ENCODE measurements at places on chromosomes 3 and 15.

DNA sequence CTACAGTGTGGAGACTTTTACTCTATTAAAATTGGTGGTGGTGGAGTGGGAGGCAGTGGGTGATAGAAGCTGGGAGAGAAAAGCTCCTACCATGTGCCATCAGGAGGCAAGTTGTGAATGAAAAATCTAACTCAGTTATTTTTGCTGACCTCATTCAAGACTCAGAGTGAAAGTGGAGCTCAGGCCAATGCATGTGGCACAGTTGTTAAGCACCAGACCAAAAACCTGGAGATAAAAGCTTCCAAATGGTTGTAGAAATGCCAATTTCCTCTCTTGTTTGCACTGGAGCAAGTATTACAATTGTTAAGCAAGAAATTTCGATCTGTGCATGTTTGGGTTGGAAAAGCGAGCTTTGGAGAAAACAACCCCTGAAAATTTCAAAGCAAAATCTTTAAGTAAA, 81.5 kb upstream of the PRICKLE2 start:
- no peak for DNase-seq

DNA sequence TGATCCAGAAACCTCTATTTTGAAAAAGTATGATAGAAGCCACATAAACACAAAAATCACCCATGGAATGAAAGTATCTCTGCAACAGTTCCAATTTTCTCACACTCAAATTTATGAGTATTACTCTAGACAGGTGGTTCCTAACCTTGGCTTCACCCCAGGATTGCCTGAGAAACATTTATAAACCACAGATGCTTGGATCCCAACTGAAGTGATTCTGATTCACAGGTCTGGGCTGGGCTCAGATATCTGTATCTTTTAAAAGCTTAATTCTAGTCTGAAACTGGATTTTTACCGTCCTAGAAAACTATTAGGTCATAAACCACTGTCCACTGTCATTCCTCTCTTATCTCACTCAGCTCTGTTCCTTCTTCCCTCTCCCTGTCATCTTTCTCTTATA, 7.4 kb upstream of the SST start:
- no peak for DNase-seq

DNA sequence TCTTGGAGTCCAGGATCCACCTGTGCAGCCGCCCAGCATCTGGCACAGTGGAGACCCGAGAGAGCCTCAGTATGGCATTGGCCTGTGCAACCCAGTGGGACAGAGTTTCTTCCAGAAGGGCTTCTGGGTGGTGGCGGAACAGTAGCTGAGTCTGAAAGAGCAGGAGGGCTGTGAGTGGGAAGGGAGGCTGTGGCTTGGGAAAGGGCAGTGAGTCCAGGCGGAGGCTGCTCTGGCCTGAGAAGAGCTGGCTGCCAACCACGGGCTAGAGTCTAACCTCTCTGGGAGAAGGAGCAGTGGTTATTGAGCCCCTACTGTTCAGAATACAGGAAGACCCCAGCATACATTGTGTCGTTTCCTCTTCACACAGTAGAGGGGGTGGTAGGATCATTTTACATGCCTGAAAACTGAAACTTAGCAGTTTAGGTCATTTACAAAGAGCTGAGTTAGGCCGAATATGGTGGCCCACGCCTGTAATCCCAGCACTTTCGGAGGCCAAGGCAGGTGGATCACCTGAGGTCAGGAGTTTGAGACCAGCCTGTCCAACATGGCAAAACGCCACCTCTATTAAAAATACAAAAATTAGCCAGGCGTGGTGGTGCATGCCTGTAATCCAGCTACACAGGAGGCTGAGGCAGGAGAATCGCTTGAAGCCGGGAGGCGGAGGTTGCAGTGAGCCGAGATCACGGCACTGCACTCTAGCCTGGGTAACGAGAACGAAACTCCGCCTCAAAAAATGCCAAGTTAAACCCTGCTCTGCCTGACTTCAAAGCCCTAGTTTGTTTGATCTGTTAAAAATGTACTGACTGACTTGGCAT, 3.2 kb downstream of the AEN start:
- no peak for DNase-seq

GRCh38 chr3:10187290-10187876, 22.7 kb downstream of the IRAK2 start:
- DNase-seq, result no peak

GRCh38 chr3:176696816-176697215, 500.5 kb downstream of the TBL1XR1 start:
- no peak for DNase-seq

DNA sequence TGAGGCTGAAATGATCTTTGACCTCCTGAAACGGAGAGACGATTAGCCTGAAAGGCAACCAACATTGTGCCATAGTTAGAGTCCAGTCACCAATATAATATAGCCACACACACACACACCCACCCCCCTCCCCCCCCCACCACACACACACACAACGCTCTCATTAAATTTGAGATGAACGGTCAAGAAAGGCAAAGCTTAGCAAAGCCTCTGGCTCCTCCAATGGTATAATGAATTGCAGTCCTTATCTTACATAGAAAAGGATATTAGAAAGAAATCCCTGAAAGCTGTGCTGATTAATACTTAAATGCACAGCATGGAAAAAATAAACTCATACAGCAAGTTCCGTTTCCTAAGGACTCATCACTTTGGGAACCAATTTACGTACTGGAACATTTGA, 876 bp upstream of the ZNF385D start:
- no peak for DNase-seq

DNA sequence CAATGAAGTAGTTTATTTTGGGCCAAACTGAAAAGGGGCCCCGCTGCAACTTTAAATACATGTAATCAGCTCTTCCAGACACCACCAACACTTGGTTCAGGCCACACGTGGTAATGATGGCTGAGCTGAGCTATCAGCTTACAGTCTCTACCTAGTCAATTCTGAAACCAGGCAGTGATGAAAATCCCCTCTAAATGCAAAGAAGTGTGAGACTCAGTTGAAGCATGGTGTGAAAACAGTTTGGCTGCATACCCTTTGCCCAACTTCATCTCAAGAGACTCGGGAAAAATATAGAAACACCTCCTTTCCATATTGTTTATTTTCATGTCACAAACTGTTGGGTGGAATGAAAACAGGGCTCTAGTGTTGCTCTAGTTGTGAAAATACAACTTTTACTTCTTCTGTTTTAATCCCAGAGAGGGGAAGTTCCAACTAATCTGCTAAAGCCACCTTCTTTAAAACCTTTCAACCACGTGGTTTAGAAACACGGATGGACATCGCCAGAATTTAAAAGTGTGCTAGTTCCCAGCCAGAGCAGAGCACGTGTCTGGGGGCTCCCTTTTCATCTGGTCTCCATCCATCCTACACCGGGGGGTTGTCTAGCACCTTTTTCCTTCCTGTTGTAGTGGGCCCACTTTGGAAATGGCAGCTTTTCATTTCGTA, 229.1 kb downstream of the EPHB1 start:
- no peak for DNase-seq

DNA sequence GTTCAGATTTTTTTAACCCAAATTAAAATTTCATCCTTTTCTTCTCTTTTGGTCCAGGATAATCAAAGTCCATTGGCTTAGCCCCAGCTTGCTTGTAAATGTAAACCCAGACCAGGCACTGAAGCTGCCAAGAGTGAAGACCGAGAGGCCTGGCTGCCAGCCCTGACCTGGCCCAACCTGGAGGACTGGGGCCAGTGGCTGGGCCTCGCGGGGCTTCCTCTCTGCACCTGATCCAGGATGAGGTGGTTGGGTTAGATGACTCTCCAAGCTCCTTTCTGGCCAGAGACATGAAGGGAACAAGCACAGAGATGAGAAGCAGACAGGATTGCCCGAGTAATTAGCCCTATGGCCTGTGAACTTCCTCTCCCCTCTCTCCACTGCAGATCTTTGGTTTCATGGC, 50.6 kb downstream of the CMTM6 start:
- no peak for DNase-seq

GRCh38 chr15:78047761-78048627, 29.5 kb downstream of the TBC1D2B start:
- no peak for DNase-seq

DNA sequence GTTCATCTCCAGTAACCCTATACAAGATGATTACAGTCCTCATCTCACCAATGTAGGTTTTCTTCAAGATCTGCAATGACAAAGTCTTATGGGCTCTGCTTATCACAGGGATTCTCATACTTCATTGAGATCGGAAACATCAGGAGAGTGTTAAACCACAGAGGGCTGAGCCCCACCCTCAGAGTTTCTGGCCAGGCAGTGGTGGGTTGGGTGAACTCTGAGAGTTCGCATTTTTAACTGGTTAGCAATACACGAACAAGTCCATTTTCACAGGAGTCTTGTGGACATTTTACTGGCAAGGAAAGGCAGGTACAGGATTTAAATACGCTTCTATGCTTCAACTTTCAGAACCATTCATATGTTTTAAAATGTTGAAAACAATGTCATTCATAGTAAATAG, 366.7 kb upstream of the ROBO2 start:
- DNase-seq, result no peak

GRCh38 chr15:39125904-39126303, 455.0 kb upstream of the THBS1 start:
- no peak for DNase-seq

- no peak for DNase-seq
Observed at GRCh38 chr15:79053894-79054293, 36.7 kb downstream of the RASGRF1 start.

DNA sequence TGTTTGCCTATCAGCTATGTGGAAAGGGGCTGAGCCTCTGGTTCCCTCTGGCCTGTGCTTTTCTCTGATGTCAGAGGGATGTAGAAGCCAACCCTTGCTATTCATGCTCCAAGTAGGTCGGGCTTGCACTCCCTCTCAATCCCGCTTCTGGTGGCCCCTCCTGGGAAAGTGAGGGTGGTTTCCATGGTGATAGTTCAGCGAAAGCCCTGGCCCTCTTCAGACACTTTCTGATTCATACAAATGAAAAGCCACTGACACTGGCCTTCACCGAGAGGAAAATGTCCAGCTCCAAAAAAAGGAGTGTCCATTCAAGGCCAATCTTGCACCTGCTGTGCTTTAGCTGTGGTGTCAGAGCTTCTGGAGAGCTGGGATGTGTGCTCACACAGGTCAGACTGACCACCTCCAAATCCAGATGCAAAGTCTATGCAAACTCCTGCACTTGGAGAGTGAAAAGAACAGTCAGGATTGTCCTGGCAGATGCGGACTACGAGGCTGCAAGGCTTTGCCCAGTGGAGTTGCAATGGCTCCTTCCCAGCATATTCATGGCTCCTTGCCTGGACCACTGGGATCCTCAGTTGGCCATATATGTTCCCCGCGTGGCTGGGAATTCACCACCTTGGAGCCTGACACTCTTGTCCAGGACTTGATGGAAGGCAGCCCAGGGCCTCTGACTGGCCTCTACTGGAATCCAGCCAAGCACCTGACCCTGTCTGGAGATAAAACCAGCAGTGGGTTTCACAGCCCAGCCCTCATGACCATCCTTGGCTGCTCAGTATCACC, 96.6 kb downstream of the CEMIP start:
- DNase-seq, result no peak

DNA sequence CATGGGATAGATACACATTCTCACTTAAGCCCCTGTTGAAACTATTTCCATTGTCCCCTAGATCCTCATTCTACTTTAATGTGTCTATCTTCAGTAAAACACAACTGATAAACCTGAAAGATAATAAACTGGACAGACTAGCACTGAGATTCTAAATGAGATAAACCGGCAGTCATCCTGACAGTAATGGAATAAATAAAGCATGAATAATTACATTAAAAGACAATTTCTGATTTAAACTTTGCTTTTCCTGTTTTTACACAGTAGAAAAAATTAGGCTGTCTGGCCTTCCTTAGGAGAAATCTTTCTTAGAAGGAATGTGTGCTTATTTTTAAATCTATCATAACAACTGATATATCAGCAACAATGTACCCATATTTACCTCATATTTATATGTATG, 232.4 kb downstream of the FHIT start:
- DNase-seq, result no peak

- no peak for DNase-seq
Observed at GRCh38 chr3:146594843-146595482, 10.2 kb downstream of the PLSCR5 start.

- no peak for DNase-seq
Observed at GRCh38 chr15:52143873-52144272, 31.3 kb upstream of the BCL2L10 start.

DNA sequence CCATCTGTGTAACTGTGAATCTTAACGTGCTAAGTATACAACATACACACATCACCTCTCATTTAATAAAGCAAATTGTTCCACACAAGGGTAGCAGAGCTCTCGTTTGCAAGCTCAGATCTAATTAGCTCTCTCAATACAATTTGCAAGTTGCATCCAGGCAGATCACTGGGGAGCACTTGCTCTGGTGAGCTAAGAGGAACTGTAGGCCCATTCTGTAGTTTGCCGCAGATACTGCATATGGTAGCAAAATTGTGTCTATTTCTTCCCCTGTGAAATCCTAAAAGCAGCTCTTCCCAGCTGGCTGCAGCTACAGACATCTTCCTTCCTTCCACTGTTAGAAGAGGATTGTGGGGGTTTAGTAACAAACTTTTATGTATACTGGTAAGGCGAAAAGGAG, 288.7 kb upstream of the ADAMTS9 start:
- no peak for DNase-seq

GRCh38 chr15:38076786-38077185, 142.3 kb downstream of the TMCO5A start:
- DNase-seq, result no peak

GRCh38 chr3:114332342-114333179, 38.7 kb downstream of the TIGIT start:
- no peak for DNase-seq

DNA sequence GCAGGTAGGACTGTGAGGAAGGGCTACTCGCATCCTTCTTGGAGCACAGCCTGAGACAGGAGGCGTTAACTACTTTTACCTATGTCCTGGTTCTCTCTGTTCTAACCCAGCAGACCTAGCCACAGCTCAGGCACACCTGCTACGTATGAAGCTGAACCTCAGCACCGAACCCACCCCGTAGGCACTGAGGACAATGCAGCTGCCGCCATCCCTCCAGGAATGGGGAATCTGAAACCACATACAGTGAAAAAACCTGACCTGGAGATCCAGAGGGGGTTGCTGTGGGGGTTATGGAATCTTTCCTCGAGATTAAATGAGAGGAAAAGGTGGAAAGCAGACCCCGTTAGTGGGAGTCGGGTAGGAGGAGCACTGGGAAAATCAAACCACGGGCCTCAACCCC, 14.4 kb downstream of the MST1R start:
- DNase-seq, result no peak

DNA sequence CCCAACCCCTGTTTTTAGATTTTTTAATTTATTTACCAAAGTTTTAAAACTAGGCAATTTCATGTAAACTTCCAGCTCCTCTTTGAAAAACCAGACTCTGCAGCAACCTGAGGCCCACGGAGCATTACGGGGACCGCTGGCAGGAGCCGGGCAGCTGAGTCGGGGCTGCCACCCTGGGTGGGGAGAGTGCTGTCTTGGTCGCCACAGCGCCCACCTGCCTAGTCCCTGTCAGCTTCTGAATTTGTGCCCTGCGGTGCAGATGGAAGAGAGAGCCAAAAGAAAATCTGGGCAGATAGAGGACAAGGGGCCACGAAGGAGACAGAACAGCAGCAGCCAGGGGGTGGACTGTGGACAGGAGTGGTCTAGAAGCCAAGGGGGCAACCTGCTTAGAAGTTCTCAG, 34.6 kb downstream of the PXYLP1 start:
- DNase-seq, result no peak

- peak; percentile 75 for DNase-seq
Observed at GRCh38 chr15:60371175-60372051, 26.4 kb downstream of the ANXA2 start.

GRCh38 chr3:3443482-3443881, 264.0 kb upstream of the CRBN start:
- no peak for DNase-seq

- DNase-seq, result no peak
Observed at GRCh38 chr15:40828447-40829036, at the start of gene PPP1R14D. Gene PPP1R14D (minus strand): TSS chr15:40828708. CDS start chr15:40828641, 67 bp downstream.
